ENCODE measurements at places on chromosomes 1 and 21.

GRCh38 chr1:71047635-71048607, at the start of gene PTGER3:
Gene PTGER3, minus strand, starts transcription at chr1:71047816. Its CDS starts 239 bp downstream, at chr1:71047577.
- DNase-seq: peak; percentile 16

GRCh38 chr1:206772243-206772937, at the start of gene IL10:
Gene IL10, minus strand, starts transcription at chr1:206772494. Its CDS starts 59 bp downstream, at chr1:206772435.
- no peak for DNase-seq

GRCh38 chr1:2406451-2407041, 5.8 kb downstream of the PEX10 start:
- DNase-seq: no peak

GRCh38 chr1:19344372-19344810, 32.3 kb downstream of the SLC66A1 start:
- no peak for DNase-seq

GRCh38 chr21:39057121-39057520, 126.1 kb downstream of the PSMG1 start:
- DNase-seq: no peak

- no peak for DNase-seq
Observed at GRCh38 chr1:81617308-81617967, 183.3 kb upstream of the ADGRL2 start.

DNA sequence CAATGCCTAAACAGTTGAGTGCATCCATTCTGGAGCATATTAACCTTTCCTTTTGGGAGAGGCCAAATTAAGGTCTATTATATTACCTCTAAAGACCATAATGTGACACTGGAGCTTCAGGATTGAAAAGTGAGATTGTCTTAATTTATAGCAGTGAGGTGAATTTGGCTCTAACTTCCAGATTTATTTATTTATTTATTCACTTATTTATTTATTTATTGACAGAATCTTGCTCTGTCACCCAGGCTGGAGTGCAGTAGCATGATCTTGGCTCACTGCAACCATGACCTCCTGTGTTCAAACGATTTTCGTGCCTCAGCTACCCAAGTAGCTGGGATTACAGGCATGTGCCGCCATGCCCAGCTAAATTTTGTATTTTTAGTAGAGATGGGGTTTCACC, 19.1 kb downstream of the ZCCHC17 start:
- no peak for DNase-seq

- no peak for DNase-seq
Observed at GRCh38 chr1:40825435-40825788, 36.8 kb downstream of the CITED4 start.

DNA sequence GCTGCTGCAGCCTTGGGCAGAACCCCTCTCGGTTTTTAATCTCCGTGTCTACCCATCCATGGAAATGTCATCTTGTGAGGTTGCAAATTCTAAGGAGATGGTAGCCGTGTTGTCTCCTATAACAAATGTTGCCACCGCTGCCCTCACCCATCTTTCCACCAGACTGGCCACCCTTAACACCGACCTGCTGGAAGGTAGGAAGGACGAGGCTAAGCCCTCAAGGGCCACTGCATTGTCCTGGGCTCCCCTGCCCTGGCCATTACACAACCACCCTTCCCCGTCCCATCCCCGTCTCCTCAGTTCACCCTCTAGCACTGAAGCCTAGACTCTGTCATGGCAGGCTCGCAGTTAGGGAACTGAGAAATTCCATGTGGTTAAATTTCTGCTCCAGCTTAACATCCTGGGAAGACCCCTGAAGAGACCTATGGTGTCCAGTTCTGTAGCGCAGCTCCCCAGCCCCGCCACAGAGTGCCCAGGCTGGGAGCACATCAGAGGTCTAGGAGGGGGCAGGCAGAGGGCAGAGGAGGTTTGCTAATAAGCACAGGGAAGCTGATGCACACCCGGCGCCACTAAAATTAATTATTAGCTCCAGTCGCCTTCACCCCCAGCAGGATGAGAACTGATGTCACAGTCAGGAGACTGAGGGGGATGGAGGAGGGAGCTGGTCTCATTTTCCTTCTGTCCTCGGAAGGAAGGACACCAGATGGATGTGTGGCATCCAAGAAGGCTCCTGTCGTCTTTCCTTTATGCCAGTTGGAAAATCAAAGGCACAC, 38.3 kb downstream of the STUM start:
- DNase-seq: no peak

- DNase-seq: no peak
Observed at GRCh38 chr1:206856674-206857464, 8.6 kb upstream of the IL20 start.

- no peak for DNase-seq
Observed at GRCh38 chr1:65431111-65431705, 10.7 kb downstream of the LEPR start.

- no peak for DNase-seq
Observed at GRCh38 chr21:35470522-35470921, 421.4 kb upstream of the RUNX1 start.

DNA sequence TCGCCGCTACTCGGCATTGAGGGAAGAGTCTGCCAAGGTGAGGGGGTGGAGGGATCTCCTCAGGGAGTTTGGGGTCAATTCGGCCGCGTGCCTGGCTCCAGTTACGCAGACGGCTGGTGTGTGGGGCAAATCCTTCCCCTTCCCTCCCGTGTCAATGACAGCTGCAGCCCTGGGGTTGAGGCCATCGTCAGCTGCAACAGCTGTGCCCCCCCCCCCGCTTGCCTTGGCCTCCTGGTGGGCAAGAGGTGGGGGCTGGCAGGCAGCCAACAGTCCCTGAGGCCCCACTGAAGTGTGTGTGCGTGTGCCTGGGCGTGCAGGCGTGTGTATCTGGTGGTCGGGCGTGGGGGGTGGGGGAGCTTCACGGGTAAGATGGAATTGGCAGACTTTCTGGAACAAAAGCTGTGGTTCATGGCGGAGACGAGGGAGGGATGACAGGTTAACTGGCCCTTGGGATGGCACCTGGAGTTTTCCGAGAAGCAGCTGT, 25.6 kb downstream of the PPFIA4 start:
- no peak for DNase-seq

- no peak for DNase-seq
Observed at GRCh38 chr1:16026723-16027484, 5.1 kb downstream of the CLCNKA start.

GRCh38 chr1:153791648-153792253, 16.5 kb downstream of the SLC27A3 start:
- no peak for DNase-seq

DNA sequence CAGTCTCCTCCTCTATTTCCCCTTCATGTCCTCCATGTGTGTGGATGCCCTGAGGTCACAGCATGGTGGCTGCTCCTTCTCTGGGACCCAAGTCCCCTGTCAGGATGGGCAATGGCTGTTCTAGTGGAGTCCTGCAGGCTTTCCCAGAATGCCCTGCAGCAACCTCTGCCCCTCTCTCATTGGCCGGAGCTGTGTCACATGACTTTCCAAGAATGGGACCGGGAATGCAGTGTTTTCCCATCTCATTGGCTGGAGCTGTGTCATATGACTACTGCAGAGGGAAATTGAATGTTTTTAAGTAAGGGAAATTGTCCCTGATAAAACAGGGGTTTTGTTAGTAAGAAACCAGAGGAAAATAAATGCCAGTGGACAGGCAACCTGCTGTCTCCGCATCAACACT, 365.9 kb downstream of the PTPRU start:
- DNase-seq: no peak

DNA sequence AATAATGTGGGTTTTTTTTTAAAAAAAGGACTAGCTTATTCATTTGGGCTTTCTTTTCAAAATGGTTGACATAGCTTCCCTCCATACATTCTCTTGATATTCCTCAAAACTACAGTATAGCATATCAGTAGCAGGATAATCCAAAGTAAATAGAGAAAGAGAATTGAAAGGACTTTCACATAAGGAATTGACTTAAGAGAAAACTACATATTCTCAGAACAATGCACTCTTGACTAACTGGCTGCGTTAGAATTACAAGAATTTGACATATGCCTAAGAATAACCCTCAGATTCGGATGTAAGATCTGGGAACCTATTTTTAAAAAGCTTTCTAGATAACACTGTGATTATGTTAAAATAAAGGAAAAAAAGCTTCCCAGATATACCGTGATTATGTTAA, 3.1 kb downstream of the PRKAB2 start:
- no peak for DNase-seq

GRCh38 chr1:109084563-109085517, 5.7 kb upstream of the TMEM167B start:
- DNase-seq: no peak

GRCh38 chr21:27674041-27674615, 707.2 kb upstream of the ADAMTS5 start:
- no peak for DNase-seq

DNA sequence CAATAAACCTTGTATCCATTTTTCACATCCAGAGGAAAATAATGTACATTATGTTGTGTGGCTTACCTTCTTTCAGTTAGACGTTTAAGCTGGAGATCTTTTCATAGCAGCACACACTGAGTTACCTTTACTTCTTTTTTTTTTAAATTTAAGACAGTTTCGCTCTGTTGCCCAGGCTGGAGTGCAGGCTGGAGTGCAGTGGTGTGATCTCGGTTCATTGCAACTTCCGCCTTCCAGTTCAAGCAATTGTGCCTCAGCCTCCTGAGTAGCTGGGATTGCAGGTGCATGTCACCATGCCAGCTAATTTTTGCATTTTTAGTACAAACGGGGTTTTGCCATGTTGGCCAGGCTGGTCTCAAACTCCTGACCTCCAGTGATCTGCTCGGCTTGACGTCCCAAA, 7.4 kb upstream of the CAMTA1 start:
- no peak for DNase-seq

DNA sequence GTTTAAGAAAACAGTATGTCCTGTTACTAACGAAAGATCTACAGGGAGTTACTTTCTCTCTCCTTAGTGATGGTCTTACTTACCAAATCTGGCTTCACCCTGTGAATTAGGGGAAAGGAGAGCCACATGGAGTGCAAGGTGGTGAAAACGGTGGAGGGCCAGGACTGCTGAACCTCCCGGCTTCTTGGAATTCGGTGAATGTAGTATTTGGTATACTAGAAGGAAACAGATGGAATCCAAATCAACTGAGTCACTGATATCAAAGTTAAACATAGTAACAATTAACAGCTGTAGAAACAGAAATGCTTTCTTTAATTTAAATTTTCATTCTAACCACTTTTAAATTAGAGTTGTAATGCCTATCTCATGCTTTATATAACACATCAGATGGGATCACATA, 45.7 kb downstream of the ALG14 start:
- DNase-seq: no peak

- no peak for DNase-seq
Observed at GRCh38 chr1:161267321-161267720, 8.8 kb downstream of the PCP4L1 start.

DNA sequence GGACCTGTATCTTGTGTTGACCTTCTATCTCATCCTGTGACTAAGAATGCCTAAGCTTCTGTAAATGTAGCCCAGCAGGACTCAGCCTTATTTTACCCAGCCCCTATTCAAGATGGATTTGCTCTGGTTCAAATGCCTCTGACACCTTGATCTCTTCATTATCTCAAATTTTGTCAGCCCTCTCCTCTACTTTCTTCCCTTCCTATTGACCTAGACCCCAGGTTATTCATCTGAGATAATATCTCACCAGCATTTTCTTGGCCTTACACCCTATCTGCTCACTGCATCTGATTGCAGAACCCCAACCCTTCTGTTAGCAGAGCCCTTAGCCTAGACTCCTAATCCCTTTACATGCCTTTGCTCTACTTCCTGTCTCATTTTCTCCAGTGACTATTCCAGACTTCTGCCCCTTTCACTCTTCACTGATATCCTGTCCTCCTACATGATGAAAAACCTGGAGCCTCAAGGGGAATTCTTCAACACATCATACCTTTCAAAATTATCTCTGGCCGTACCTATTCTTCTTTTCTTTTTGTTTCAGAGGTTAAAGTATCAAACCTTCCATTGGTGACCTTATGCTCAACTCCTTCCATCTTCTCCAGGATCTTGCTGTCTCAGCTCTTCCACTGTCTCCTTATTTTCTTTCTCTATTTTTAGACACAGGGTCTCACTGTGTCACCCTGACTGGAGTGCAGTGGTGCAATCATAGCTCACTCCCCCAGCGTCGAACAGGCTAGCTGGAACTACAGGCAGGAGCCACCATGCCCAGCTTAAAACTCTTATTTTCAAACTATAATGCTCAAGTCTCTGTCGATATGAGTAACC, 44.9 kb downstream of the WDR64 start:
- DNase-seq: no peak

GRCh38 chr1:23527366-23527765, 3.7 kb downstream of the E2F2 start:
- no peak for DNase-seq

- no peak for DNase-seq
Observed at GRCh38 chr1:77398152-77398551, 116.3 kb downstream of the AK5 start.

- no peak for DNase-seq
Observed at GRCh38 chr21:25811186-25811585, 76.4 kb downstream of the GABPA start.

- DNase-seq: no peak
Observed at GRCh38 chr1:193210996-193211395, 24.6 kb upstream of the B3GALT2 start.

DNA sequence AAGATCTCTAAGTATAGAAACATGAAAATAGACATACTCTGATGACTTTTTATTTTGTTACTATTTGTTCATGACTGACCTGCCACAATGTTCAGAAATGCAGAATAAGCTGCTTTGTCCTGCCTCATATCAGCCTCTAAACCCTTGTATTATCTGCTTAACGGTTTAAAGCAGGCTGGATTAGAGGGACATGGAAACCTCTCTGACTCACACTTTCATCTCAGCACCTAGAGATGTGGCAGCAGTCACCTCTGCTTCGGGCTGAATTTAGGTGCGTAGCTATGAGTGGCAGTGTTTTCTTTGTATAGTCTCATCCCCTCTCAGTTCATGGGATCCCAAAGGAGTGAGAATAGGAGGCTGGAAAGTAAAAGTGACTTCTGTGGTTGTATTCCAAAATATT, 255.4 kb downstream of the RGS7 start:
- DNase-seq: no peak

GRCh38 chr1:39826583-39826982, 37.9 kb upstream of the BMP8B start:
- DNase-seq: no peak

GRCh38 chr1:21852282-21853130, 40.4 kb downstream of the LDLRAD2 start:
- no peak for DNase-seq

GRCh38 chr1:115953180-115953579, 23.1 kb upstream of the SLC22A15 start:
- no peak for DNase-seq

- DNase-seq: no peak
Observed at GRCh38 chr1:4605158-4605557, 49.3 kb upstream of the AJAP1 start.

- no peak for DNase-seq
Observed at GRCh38 chr1:174841747-174842146, 158.0 kb upstream of the CACYBP start.

GRCh38 chr1:204072931-204073836, at the start of gene SOX13:
Gene SOX13, plus strand, starts transcription at chr1:204073115. Its CDS starts 39,801 bp downstream, at chr1:204112916.
- no peak for DNase-seq

Measured in stimulated activated CD8-positive, alpha-beta memory T cell treated with anti-CD3 and anti-CD28 coated beads, Interleukin-4, amount 100 ng/mL, for 4 hours (primary cell).